CD4-positive, alpha-beta T cell treated with Interferon gamma for 1 hour (primary cell): ENCODE measurements at places on chromosomes 5 and 9.
A peak's percentile ranks its signal among the peaks of the same experiment; 100 is the strongest.

DNA sequence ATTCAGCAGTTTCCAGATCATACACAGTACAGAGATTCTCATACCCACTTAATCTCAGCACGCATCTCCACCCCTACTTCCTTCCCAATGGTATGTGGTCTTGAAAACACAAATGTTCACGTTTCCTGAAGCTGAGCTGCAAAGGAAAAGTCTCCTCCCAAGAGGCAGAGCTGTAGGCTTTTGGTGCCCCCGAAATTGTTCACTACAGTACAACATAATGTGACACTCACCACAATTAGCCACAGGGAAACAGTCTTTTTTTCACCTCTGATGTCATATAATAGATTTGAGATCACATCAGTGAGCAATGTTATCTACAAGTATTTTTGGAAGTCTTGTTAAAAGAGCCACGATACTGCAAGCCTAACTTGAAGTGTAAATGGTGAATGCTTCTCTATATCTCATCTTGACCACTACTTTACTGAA lies 40.2 kb downstream of the NFIB start:
- DNase-seq: no peak

- no peak for DNase-seq
These were observed 31.7 kb downstream of the CRB2 start for GRCh38 chr9:123387686-123388085.

GRCh38 chr5:158724521-158725188 lies 375.1 kb downstream of the EBF1 start:
- no peak for DNase-seq

DNA sequence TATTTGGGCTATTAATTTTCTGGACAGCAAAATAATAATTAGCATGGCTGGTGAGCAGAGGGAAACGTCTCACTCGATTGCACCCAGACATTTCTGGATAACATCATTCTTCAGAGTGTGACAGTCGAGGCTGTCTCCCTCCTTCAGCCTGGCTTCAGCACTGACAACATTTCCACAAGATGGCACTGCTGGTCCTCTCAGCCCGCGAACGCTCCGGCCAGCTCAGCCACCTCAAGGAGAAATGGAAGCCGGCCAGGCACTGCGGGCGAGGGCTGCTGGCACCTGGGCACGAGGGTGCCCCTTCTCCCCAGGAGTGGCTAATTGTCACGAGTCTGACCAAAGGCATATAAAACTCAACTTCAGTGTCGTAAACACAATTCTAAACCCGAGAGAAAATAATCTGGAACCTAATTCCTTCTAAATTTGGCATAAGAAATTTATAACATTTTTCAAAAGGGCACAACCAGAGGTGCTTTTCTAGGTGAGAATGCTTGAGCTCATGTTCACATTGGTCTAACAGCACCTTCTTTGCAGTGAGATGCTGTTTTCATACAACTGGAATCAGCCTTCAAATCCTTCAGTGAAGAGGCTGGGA lies 65.9 kb downstream of the DAP start:
- peak; percentile 32 for DNase-seq
